ENCODE measurements at places on chromosomes 3 and 15.
A peak's percentile ranks its signal among the peaks of the same experiment; 100 is the strongest.

DNA sequence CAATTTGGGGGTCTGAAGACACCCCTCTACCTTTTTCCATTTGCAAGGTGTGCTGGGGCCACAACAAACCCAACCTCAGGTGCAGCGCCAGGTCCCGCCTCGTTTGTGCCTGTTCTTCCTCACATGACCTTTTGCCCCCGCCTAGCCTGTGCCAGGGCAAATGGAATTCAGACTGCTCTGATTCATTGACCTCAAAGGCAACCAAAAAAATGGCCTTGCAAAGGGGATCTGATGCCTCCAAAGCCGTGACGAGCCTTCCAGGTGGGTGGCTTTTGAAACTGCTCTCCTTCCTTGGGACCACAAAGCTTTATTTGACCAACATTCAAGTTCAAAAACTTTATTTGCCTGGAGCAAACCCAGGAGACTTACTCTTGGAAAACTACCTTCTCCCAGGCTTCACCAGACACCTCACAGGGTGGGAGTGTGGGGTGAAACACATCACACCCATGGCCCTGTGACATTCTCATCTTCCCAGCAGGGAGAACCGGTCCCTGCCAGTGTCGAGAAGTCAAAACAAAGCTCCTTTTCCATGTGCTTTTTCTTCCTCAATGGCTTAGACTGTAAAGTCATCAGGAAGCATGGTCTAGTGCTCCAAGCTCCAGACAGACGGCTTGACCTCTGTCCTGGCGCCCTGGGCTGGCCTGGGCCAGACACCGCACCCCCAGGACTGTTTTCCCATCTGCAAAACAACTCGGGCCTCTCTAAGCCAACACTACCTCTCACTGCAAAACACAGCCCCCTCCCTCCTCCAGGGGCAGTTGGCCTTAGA lies 103.9 kb upstream of the HES1 start:
- no peaks in the 10 kb centered on the region for H3K27me3 ChIP-seq
- H3K4me3 ChIP-seq, result no peak overlapping the region
- peaks cover 16% of the 10 kb centered on the region for H3K4me1 ChIP-seq
- no peak for DNase-seq
- H3K36me3 ChIP-seq, result no peaks in the 10 kb centered on the region

DNA sequence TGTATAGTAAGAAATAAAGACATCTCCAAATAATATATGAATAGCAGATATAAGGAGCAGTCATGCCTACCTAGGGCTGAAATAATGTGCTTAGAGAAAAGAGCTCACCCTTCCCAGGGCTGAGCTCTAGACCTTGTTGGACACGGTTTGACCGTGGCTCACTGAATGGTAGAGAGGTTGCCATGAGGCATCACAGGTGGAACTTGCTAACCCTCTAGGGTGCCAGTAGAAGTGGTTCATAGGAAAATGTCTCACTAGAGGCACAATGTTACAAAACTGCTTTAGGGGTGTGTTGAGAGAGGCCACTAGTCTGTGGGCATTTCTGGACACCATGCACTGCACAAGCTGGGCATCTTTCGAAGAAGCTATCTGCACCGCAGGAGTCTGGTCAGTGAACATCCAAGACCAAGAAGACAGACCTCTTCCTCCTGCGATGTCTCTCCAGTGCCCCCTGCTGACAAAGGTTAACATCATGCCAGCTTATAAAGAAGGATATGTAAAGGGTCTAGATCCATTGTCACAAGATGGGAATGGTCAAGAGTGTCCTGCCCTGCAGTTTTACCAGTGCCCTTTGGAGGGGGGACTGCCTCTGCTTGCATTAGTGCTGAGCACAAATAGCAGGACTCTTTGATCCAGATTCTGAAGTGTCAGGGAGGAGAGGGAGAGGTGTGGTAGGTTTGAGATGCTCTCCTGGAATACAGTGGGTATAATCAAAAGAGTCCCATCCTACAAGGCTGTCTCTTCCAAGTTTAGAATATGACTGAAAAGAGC lies 266.8 kb downstream of the ZNF385D start:
- H3K36me3 ChIP-seq, result no peaks in the 10 kb centered on the region
- no peak overlapping the region for H3K4me3 ChIP-seq
- no peak overlapping the region for H3K27ac ChIP-seq
- H3K27me3 ChIP-seq, result no peaks in the 10 kb centered on the region
- H3K4me1 ChIP-seq, result no peaks in the 10 kb centered on the region

DNA sequence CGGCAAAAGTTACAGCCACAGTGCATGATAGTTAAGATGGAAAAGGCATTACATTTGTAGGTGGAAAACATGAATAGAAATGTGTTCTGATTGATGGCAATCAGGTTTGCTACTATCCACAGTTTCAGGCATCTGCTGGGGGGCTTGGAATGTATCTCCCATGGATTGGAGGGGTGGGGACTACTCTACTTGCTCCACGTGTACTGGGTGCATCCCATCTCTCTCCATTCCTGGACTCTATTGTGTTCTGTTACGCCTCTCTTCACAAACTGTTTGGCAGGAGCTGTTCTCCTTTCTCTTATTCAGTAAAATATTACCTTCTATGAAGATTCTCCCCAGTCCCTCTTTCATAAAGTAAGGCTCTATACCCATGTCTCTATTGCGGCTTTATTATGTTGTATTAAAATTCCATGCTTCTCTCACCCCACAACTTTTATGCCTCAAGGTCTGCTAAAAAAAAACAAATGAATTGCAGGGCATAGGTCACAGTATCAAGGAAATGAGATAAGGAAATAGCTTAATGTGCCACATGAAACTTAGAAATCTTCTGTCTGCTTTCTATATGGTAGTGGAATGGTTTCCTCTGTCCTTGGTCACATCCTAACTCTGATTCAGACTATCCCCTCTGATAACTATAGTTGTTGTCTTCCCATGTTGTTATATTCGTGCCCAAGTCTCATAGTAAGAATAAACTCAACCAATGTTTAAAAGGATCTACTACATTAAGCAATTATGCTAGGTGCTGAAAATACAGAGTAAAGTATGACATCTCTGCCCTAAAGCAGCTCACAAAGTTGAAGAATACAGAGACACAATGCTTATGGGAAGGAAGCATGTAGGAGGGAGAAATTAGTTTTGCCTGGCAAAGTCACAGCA lies 43.2 kb downstream of the LRRFIP2 start:
- H3K36me3 ChIP-seq, result no peaks in the 10 kb centered on the region
- no peak overlapping the region for H3K4me3 ChIP-seq
- peak overlapping the region; percentile 21 for H3K27ac ChIP-seq
- H3K27me3 ChIP-seq, result no peaks in the 10 kb centered on the region
- peaks cover 15% of the 10 kb centered on the region for H3K4me1 ChIP-seq

- no peaks in the 10 kb centered on the region for H3K36me3 ChIP-seq
- no peak for DNase-seq
- H3K27ac ChIP-seq, result no peak overlapping the region
- no peak overlapping the region for H3K4me3 ChIP-seq
These were observed 409.8 kb downstream of the ROBO2 start for GRCh38 chr3:77449459-77450350.

DNA sequence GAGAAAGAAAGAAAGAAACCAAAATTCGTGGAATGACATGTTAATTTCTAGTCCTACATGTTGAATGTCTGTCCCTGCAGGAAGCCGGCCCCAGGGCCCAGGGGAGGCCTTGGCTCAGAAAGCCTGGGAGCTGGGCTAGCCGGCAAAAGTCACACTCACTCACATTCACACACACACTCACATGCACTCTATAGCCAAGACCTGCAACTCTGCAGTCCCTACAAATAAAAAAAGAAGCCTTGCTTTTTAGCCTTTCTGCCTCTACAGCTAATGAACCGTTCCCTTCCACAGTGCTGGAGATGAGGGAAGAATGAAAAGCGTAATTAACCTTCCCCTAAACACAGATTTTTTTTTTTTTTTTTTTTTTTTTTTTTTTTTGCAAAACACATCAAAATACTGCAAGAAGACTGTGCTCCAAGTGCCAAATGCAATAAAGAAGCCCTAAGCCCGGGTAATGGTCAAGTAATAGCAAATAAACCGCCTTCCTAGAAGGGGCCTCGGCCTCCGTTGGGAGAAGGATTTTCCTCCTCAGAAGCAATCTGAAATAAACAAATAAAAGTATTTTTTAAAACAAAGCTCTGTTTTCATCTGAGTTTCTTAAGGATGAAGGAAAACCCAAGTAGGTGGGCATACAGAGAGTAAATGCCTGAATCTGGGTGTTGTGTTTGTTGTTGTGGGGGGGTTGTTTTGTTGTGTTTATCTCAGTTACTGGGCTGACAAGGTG lies 4.3 kb downstream of the MECOM start:
- no peak overlapping the region for H3K27ac ChIP-seq
- H3K27me3 ChIP-seq, result peaks cover 23% of the 10 kb centered on the region
- peaks cover 2% of the 10 kb centered on the region for H3K4me1 ChIP-seq

DNA sequence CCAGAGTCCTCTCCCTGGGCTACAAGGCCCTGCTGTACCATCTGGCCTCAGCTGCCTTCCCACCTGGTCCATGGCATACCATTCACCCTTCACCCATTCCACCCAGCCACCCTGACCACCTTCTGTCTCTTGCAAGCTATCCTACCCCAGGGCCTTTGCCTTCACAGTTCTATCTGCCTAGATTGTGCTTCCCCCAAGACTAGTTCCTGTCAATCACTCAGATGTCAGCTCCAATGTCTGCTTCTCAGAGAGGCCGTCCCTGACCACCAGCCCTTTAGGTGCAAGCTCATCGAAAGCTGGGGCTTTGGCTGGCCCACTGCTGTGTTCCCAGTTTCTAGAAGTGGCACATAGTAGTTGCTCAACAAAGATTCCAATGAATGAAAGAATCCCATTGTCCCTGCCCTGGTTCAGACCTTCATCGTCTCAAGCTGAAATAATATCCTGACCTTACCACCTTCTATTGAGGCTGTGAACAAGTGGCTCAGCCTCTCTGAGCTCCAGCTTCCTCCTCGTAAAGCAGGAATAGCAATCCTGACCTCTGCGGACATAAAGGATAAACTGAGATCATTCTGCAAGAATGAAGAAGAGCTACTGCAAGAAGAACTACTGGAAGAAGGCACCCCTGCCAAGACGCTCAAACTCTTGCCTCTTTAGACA lies 15.8 kb downstream of the EFCAB12 start:
- H3K4me1 ChIP-seq, result no peaks in the 10 kb centered on the region
- no peaks in the 10 kb centered on the region for H3K36me3 ChIP-seq
- H3K27ac ChIP-seq, result no peak overlapping the region
- H3K4me3 ChIP-seq, result no peak overlapping the region
- H3K27me3 ChIP-seq, result no peaks in the 10 kb centered on the region

GRCh38 chr3:155890671-155891190 lies 20.3 kb downstream of the GMPS start:
- H3K27ac ChIP-seq, result no peak overlapping the region
- no peaks in the 10 kb centered on the region for H3K27me3 ChIP-seq
- H3K36me3 ChIP-seq, result peaks cover 6% of the 10 kb centered on the region
- DNase-seq, result no peak

DNA sequence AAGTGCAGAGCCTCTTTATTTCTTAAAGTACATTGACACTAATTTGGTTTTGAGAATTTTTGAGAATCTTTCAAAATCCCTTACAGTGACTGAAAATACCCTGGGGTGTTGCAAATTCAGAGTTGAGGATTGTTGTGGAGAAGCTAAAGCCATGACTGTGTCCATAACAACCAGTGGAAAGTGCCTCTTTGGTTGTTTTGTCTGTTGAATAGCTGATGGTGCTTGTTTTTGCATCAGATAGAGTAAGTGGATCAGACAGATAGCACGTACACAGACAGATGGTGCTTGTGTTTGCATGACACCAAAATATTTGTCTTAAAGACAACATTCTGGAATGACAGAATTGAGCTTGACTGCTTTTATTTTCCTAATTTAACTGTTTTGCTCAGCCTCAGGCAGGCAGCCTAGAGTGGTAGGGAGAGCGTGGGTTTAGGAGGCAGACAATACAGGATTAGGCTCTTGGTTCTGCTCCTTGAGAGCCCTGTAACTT lies 265.0 kb downstream of the IL20RB start:
- H3K4me3 ChIP-seq, result no peak overlapping the region
- H3K36me3 ChIP-seq, result no peaks in the 10 kb centered on the region
- H3K27ac ChIP-seq, result no peak overlapping the region
- H3K27me3 ChIP-seq, result no peaks in the 10 kb centered on the region
- DNase-seq, result no peak

GRCh38 chr3:165406425-165406824 lies 210.2 kb upstream of the SLITRK3 start:
- H3K27me3 ChIP-seq, result no peaks in the 10 kb centered on the region
- H3K4me1 ChIP-seq, result peaks cover 2% of the 10 kb centered on the region
- H3K4me3 ChIP-seq, result no peak overlapping the region
- H3K27ac ChIP-seq, result no peak overlapping the region
- no peak for DNase-seq

DNA sequence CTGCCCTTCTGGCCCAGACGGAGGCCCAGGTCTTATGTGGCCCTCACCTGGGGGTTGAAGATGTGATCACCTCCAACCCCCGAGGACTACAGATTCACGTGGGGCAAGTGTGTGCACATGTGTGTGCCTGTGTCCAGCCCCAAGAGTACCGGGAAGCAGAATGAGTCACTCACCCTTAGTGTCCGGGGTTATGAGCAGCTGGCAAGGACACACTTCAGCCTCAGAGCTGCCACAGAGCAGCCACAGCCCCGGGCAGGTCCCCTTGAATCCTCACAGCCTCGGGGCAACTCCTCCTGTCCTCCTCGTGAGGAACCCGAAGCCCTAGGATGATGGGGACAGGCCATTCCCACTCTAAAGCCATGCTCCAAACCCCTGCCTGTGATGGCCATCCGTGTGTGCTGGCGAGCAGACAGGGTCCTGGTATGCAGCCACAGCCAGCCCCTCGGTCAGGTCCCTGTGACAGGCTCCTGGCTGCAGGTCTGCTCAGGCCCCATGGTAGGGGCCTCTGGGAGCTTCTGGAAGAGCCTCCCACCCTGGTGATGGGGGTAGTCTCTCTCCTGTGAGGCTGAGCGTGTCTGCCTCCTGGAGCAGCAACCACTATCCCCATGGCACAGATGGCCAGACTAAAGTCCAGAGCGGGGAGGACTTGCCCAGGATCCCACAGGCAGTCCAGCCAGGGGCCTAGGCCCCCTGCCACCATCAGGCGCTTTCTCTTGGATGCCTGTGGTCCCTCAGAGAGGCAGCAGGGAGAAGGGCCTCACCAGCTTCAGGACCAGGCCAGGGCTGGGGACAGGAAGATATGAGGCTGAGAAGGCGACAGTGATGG lies 852 bp downstream of the STAB1 start:
- peaks cover 7% of the 10 kb centered on the region for H3K4me1 ChIP-seq
- peaks cover 17% of the 10 kb centered on the region for H3K36me3 ChIP-seq
- peaks cover 5% of the 10 kb centered on the region for H3K27me3 ChIP-seq
- DNase-seq, result no peak
- no peak overlapping the region for H3K27ac ChIP-seq
- H3K4me3 ChIP-seq, result no peak overlapping the region

GRCh38 chr3:193783166-193783896 lies 190.3 kb downstream of the OPA1 start:
- H3K4me3 ChIP-seq, result no peak overlapping the region
- no peak for DNase-seq
- H3K36me3 ChIP-seq, result no peaks in the 10 kb centered on the region
- H3K4me1 ChIP-seq, result peaks cover 22% of the 10 kb centered on the region
- no peak overlapping the region for H3K27ac ChIP-seq
- H3K27me3 ChIP-seq, result peaks cover 4% of the 10 kb centered on the region

GRCh38 chr3:141328286-141329166 lies 39.8 kb upstream of the ZBTB38 start:
- peaks cover 47% of the 10 kb centered on the region for H3K4me1 ChIP-seq
- no peak overlapping the region for H3K27ac ChIP-seq
- no peak overlapping the region for H3K4me3 ChIP-seq
- no peak for DNase-seq
- no peaks in the 10 kb centered on the region for H3K36me3 ChIP-seq
- no peaks in the 10 kb centered on the region for H3K27me3 ChIP-seq
